Activated CD4-positive, alpha-beta T cell treated with anti-CD3 and anti-CD28 coated beads for 24 hours (primary cell): ENCODE measurements at places on chromosomes 3 and 15.

- DNase-seq = no peak
These were observed 121.9 kb downstream of the FNDC3B start for GRCh38 chr3:172161133-172161789.

DNA sequence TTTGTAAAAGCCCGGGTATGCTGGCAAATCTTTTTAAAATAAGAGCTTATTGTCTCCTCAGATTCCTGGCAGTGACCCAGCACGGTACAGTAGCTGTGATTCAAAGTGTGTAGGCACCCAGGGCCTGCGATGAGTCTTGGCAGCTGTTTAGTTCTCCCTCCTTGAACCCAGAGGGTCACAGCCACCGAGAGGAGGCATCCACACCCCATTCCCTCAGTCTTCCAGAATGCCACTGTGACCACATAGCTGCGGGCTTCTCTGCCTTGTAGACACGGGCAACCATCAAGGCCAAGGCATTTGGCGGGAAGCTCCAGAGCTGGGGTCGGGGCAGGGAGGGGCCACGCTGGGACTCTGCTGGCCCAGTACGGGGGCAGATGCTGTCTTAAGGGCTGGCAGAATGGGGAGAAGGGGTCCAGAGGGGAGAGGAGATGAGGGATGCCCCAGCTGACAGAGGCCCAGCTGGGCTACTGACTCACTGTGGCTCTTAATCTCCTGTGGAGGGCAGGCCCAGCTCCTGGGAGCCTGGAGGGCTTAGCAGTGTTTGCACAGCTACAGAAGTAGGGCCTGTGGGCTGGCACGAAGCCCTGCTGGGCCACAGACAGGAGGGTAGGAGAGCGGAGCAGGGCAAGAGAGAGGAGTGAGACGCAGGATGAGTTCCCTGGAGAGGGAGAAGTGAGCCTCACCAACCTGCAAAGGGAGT, 68.8 kb upstream of the DLG1 start:
- no peak for DNase-seq

DNA sequence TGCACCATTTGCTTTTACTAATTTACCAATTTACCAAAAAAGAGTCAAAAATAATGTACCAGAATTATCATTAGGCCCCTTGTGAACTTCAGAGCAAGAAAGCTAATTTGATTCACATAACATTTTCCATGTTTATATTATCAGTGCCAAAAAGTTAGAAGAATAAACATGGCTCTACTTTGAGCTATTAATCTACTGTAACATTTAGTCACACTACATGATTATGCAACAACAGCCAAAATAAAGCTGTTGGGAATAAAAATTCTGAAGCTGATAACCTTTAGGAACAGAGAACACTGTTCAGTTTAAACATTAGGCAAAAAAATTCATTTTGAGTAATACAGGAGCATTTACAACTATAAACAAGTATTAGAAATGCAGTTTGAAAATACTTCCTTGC, 63.6 kb downstream of the PROS1 start:
- DNase-seq = no peak

GRCh38 chr15:91946581-91947292, 93.2 kb downstream of the SLCO3A1 start:
- DNase-seq = no peak

DNA sequence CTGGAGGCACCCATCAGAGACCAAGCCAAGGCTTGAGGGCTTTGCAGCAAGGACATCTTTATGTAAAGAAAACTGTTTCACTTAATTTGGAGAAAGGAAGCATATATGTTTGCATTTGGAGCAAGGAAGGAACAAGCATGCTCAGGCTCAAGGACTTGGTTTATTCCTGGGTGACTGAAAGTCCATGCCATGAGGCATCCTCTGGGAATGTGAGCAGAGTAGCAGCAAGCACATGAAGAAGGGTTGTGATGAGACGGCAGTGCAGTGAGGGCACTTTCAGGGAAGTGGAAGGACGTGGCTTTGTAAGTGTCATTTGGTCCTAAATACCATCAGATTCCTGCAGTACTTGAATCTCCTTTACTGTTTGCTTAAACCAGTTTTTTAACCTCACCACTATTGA, 26.8 kb downstream of the POLG start:
- no peak for DNase-seq

GRCh38 chr15:50563756-50564155, 17.3 kb upstream of the USP50 start:
- no peak for DNase-seq

GRCh38 chr15:49901996-49902684, 216.9 kb downstream of the ATP8B4 start:
- DNase-seq = no peak

DNA sequence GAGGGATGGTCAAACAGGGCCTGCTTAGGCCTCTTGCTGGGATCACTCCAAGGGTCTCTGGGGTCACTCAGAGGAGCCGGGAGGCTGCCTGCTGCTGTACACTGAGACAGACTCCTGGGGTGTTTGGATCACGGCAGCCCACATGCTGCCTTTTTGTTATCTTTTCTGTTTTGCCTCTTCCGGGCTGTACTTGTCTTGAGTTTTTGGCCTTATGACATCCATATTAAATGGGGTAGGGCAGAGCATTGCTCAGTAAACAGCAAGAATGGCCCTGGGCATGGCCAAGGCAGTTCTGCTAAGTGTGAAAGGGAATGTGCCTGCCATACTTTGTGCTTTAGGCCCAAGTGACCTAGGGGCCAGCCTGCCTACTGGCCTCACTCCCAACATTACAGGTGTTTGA, 771 bp upstream of the ENTPD3 start:
- no peak for DNase-seq

GRCh38 chr15:100021653-100022052, 288.4 kb upstream of the LYSMD4 start:
- DNase-seq = no peak

- no peak for DNase-seq
These were observed 14.1 kb downstream of the LOXL1 start for GRCh38 chr15:73940061-73940981.

DNA sequence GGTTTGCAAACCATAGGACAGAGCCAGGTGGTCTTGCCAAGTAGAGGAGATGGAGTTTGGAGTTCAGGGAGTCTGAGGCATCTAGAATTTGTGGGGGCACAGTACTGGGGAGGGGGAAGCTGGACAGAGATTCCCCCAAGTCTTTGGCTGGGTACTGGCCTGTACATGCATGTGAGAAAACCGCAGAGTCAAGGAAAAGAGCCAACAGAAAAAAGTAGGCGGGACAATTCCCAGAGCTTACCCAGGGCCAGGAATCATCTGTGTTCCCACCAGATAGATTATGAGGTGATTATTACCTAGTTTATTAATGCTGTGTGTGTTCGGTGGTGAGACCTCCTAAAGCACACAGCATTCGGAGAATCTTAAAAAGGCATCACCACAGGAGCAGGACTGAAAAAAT, 11.3 kb downstream of the LYSMD4 start:
- DNase-seq = no peak

DNA sequence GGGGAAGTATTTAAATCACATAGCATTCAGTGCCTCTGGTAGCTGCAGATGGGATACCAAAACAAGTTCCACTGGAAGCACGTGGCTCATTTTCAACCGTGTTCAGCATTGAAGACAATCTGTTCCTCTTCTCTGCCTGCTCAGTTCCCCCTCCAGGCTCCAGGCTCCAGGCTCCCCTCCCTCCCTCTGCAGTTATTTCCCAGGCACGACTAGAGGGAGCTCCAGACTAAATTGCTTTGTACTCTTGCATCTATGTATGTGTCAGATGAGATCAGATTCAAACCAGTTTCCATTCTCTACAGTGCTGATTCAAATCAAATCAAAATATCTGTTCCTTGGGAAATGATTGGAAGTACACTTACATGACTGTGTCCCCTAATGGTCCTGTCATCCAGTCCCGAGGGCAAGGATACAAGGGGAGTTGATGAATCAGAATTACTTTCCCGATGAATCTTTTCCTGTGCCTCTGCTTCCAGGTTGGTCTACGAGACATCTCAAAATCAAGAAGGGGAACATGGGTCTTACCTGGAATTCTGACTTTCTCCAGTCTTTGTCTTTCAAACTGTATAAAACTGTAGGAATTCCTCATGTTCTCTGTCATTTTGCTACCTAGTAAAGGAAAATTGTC, 600.5 kb downstream of the EDEM1 start:
- DNase-seq = no peak

- DNase-seq = no peak
These were observed 118.8 kb downstream of the ARPP21 start for GRCh38 chr3:35757991-35758757.

- no peak for DNase-seq
These were observed 33.5 kb upstream of the ALPK3 start for GRCh38 chr15:84783493-84784251.
